Renal cortical epithelial cell (primary cell): ENCODE measurements at places on chromosomes 4 and X. TPM values are rescaled to one million over a fixed set of nuclear protein-coding genes. Genes with fewer than 3 reads are reported as not detected.

DNA sequence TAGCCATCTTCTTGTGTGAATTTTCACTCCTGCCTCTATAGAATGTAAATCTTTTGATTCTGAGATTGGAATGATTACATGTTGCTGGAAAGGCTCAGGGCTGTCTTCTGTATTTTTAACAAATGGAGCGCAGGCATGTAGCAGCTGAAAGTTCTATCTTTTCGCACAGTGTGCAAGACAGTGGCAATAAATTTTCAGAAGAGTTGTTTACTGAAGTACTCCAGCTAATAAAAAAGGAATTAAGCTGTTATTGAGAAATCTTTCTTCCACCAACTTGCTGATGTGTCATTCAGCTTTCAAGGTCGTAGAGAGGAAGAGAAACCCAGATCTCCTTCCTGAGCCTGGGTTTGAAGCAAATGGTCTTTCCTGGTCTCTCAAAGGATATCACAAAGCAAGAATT lies 122.0 kb upstream of the PUDP start:
- peak; percentile 40 for DNase-seq

DNA sequence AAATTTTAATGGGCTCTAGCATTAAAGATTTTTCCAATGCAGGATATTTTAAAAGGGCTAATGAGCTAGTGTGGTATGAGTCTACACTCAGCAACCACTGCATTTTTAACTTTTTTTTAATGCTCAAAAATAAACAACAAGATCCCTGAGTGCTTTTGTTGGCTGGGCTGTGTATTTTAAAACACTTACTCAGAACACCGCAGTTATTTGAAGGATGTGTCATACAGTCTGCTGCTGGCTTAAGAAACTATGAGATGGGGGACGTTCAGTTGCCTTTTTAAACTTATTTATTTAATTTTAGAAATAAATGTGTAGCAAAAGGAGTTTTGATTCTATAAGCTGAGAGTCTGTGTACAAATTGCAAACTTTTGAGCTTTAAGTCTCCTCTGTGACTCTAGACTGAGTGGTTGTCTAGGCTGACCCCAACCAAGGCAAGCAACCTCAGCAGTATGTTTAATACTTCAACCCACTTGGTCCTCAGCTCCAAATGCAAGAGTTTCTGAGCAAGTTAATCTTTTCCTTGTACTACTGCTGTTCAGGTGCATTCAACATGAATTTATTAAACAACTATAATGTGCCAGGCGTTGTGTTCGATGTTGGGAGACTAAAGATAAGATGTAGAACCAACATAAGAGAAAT lies 278.6 kb upstream of the DIPK2B start:
- peak; percentile 94 for DNase-seq

- no peak for DNase-seq
These were observed 48.5 kb upstream of the GAB1 start for GRCh38 chr4:143288171-143288570.

MSANTD1 gene
- total RNA-seq, result 0.17 and 0.99 TPM in 2 replicates

DNA sequence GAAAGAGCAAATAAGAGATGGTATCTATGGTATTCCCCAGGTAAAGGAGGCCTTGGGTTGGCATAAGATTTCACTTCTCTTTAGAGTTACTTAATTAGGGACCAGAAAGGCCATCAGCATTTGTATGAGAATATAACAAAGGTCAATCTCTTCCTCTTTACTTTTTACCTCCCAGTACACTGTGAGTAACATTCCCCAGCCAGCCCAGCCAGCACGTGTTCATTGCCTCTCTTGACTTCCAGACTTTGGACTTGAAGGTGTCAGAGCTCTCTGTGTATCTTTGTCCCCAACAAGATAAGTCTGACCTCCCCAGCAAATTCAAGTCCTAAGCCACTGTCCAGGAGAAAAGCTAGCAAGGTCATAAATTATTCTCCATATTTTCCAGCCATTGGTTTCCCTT lies 110.5 kb downstream of the AR start:
- DNase-seq, result no peak

- DNase-seq, result no peak
These were observed 32.0 kb upstream of the STS start for GRCh38 chrX:7115557-7115956.

DNA sequence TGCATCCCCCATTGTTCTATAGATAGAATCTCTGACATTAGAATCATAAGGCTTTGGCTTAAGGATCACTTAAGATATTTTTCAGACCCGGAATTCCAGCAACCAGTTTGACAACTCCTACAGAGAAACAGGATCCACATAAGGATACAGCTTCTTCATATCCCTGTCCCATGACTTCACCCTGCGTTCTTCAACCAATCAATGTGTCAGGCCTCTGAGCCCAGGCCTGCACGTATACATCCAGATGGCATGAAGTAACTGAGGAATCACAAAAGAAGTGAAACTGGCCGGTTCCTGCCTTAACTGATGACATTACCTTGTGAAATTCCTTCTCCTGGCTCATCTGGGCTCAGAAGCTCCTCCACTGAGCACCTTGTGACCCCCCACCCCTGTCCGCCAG lies 85.1 kb downstream of the MFAP3L start:
- DNase-seq, result no peak
